Activated T-helper 2 cell treated with anti-CD3 and anti-CD28 coated beads, Interferon-gamma antibody, Interleukin-2, Interleukin-4, amounts not matched to agents 10 μg/mL and 5 μg/mL and 100 μg/mL, durations not matched to agents 14 hours and 24 hours and 36 hours (primary cell): ENCODE measurements at places on chromosomes 5 and 9. TPM values are rescaled to one million over a fixed set of nuclear protein-coding genes. Genes with fewer than 3 reads are reported as not detected.

Gene BAAT
- not detected in 2 replicates for total RNA-seq

Gene UNC5A
- not detected in 2 replicates for total RNA-seq

Gene PRXL2C
- 11.1 and 13.8 TPM in 2 replicates for total RNA-seq

Gene AK3
- 33.9 and 34.5 TPM in 2 replicates for total RNA-seq

Gene PPP1R26
- total RNA-seq = 2.2 and 2.3 TPM in 2 replicates
